ENCODE measurements at places on chromosomes 6 and 20.

- DNase-seq = no peak
Measured at GRCh38 chr6:6545616-6546317, 42.8 kb upstream of the LY86 start.

DNA sequence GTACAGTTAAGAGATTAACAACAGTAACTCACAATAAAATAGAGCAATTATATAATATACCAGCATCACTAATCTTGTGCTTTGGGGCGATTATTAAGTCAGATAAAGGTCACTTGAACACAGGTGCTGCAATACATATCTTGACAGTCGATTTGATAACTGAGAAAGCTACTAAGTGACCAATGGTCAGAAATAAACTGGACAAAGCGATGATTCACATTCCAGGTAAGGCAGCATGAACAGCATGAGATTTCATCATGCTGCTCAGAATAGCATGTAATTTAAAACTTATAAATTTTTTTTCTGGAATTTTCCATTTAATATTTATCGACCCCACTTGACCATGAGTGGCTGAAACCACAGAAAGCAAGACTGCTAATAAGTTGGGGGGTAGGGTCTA, 15.9 kb upstream of the ADGRF5 start:
- DNase-seq = no peak

GRCh38 chr20:60262967-60263603, 304.9 kb downstream of the CDH26 start:
- DNase-seq = peak; percentile 61

GRCh38 chr20:32685541-32686529, 12.1 kb upstream of the C20orf203 start:
- peak; percentile 80 for DNase-seq

DNA sequence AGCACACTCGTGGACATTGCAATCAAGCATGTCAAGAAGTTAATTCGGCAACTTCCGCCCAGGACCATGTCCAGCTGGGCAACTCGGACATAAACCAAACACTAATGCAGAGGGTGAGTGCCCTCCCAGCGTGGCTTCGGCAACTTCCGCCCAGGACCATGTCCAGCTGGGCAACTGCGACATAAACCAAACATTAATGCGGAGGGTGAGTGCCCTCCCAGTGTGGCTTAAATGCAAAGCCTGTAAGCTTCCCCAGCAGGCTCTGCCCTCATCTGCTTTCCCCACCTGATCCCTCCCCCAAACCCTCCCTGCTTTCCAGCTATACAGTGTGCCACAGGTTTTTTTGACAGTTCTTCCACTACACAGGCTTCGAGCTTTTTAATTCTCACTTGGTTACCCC, 143.4 kb downstream of the PXDC1 start:
- no peak for DNase-seq

DNA sequence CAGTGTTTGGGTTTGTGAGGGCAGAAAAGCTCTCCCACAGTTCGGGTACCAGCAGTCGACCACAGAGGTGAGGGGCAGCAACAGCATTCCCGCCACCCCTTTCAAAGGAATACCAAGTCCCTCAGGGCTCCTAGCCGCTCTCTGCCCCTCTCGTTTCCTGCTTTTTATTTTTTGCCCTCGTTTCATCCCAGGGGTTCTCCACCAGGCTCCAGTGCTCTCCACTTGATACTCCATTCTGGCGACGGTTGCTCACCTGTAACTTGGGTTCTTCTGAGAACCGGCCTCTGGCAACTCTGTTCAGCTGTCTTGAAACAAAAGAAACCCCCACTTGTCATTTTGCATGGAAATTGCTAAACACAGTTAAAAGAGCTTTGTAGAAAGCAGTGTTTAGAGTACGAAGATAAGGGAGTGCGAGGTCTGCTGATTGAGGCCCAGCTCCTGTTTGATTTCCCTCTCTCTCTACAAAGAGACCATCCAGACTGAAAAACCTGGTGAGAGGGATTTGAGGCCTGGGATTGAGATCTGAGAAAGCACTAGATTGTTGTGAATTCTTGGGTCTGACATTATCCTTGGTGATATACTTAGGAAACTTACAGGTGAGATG, 28.7 kb downstream of the IGF2R start:
- DNase-seq = no peak

GRCh38 chr6:29483186-29483585, 4.6 kb downstream of the MAS1L start:
- no peak for DNase-seq

DNA sequence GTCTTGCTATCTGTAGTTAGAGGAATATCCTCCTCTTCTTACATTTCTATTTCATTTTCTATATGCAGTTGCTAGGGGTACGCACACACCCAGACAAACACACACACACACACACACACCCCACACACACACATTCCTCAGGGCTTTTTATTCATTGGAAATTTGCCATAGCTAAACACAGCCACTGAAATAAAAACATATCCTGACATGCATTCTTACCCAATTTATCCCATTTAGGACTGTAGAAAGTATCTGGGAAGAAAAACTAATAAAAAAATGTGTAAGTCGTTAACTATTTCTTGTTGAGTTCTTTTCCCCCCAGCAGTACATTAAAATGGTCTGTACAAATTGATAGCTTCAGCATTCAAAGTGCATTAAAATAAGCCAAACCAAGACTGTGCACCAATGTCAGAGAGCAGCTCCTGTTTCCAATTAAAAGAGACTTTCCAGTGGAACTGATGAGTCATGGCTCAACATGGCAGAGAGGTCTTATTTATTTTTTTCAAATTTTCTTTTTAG, 357.9 kb upstream of the AGPAT4 start:
- no peak for DNase-seq

DNA sequence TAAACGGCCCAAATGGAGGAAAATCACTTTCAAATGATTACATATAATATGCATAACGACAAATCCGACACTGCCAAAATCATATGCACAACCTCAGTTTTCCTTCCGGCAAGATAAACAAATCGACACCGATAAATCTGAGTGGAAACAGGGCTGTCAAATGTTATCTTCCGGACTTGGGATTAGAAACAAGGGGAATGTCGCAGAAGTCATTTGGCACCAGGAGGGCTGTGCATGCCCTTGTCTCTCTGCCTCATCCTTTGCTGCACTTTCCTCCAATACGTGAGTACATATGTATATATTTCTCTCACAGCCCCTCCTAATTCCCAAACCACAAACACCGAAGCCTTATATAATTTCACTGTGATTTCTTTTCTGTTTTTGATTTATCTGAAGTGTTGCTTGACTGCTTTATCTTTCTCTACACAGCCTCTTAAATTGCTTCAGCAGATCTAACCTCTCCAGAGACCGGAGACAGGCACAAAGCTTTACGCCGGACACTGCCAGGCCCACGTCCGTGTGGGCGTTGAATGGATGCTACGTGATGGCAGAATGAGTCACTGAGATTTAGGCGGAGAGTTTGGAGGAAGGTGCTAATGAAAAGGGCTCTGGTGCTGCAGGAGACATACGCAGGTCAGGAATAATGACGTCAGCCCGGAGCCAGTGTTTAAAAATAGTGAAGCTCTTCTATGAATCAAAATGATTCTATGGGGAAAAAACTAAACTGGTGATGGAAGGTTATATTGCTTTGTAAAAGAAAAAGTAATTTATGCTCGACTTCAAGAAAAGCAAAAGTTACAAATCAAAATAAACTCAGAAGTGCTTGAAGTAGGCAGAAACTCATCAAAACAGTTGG, 21.0 kb upstream of the PRELID3B start:
- DNase-seq = no peak

GRCh38 chr6:114989279-114989964, 646.6 kb upstream of the HS3ST5 start:
- peak; percentile 31 for DNase-seq

- peak; percentile 14 for DNase-seq
Measured at GRCh38 chr20:22908944-22909343, 126.2 kb upstream of the SSTR4 start.
